ENCODE measurements at places on chromosomes 4 and X.

DNA sequence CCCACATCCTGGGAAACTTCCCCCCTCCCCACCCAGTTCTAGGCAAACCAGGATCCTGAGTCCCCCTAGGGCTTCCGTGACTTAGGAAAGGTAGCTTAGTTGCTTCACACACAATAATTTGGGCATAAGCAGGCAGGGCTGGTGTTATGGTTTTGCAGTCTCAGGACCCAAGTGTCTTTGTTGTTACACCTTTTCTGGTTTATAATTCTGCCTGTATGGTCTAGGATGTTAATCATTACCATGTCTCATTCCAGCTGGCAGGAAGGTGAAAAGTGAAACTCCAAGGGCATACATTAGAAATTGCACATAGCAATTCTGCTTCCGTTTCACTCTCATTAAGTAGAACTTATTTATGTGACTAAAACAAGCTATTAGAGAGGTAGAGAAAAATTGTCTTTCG lies 16.8 kb downstream of the UGT8 start:
- no peak for DNase-seq

DNA sequence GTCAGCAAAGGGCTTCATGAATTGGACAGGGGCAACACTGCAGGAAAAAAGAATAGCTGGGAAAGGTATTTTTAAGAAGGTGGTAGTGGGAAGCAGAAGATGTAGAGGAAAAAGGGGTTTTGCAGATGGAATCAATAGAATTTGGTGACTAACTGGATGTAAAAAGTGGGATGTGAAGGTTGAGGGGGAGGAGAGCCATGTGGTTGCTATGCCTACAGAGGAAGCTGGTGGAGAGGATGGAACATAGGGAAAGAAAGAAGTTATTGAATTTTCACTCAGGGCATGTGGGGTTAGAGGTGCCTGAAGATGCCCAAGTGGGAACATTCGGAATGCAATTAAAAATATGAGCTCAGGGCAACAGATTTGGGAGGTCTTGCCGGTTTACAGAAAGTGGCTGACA lies 33.0 kb downstream of the REELD1 start:
- no peak for DNase-seq

- DNase-seq, result no peak
Measured at GRCh38 chr4:93416344-93417128, 412.0 kb upstream of the ATOH1 start.

DNA sequence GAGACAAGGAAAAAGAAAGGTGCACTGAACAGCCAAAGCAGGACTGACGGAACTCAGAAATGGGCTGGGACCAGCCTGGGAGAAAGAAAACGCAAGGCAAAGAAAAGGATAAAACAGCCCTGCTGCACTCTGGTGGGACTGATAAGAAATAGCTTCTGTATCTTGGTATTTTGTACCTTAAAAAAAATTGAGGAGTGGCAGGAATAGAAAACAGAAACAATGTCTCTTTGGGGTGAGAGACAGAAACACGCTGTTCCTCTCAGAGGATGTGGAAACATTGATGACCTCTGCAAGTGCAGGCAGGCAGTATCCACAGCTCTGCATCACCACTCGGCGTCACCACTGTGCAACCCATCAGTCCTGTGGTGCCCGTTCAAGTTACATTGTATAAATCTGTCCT lies 152.5 kb upstream of the SPRY1 start:
- DNase-seq, result no peak

DNA sequence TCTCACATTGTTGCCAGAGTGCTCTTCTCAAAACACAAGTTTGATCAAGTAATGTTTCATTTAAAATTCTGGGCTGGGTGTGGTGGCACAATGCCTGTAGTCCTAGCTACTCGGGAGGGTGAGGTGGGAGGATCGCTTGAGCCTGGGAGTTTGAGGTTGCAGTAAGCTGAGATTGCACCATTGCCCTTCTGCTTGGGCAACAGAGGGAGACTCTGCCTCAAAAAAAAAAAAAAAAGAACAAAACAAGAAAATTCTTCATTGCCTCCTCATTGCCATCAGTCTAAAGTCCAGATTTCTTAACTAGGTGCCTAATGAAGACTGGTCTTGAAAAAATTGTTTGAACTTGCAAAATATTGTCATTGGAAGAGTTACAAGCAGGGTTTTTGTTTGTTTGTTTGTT lies 120.1 kb downstream of the MFAP3L start:
- no peak for DNase-seq

DNA sequence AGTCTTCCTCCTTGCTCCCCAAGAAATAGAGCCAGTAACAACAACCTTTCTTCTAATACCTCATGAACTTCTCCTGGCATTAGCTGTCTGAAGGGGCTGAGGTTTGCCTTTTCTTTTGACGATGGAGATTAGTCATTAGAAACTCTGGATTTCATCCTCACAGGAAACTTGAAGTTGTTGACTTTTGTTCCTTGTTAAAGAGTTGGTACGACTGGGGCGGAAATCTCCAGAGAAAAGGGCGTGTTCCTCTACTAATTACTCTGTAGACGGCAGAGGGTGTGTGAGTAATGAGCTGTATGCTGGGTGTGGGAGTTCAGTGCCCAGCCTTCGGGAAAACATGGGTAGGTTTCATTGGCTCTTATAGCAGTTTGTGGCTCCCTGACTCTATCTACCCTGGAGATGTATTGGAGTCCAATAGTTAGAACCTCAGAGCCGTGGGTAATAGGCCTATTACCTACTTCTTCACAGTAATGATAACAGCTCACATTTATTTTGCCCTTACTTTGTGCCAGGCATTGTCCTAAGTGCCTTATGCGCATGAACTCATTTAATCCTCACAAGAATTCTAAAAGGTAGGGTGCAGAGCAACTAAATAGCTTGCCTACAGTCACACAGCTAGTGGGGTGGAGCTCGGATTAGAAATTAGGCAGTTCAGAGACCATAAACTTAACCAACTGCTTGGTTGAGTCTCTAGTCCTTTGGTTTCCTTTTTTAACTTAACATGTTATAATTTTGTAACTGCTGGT lies 23.4 kb downstream of the TMEM164 start:
- DNase-seq, result no peak

- no peak for DNase-seq
Measured at GRCh38 chr4:8502836-8503585, 62.4 kb downstream of the TRMT44 start.

DNA sequence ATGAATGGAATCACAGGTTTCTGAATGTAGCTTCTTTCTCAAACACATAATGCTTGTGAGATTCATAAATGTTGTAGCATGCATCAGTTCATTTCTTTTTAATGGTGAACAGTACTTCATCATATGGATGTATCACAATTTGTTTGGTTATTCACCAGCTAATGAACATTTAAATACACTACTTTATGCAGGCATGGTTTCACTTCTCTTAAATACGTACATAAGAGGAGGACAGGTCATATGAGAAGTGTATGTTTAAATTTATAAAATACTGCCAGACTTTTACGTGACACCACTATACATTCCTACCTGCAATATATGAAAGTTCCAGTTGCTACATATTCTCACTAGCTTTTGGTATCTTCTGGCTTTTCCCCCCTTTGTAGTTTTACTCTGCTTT lies 65.4 kb downstream of the ANKRD17 start:
- DNase-seq, result no peak

- DNase-seq, result no peak
Measured at GRCh38 chr4:182272151-182272550, 28.9 kb downstream of the TENM3 start.

DNA sequence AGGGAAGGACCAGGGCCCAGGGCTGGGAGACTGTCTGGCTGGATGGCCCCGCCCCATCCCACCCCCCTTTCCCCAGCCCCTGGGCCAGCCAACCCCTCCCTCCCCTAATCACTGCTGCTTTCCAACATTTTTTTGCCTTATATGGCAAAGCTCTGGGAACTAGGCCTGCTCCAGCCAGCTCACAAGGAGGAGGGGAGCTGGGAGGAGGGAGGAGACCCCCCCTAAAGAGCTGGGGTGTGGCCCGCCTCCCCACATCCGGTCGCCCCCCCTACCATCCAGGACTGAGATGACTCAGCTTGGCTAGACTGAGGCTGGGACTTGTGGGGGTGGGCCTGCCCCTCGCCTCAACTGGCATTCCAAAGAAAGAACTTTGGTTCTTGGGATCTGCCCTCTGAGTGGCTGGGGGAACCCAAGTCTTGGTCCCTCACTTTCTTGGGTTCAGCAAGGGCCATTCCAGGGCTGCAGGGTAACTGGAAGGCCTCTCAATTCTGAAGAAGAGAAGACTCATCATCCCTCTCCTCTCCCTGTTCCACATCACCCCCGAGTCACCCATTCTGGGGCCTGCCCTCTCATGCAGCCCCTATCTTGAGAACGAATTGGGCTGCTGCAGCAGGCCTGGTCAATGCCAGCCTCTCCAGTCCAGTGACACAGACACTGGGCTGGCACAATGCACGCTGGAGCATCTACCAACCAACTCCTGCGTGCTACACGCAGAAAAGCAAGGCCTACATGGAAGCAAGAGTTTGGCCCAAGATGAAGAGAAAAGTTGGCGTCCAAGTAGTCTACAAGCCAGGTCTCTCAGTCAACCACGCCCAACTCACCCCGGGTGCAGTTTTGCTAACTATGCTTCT lies 4.8 kb downstream of the FLNA start:
- peak; percentile 86 for DNase-seq

Data from NCI-H226 (cell line).